ENCODE measurements at places on chromosomes 12 and 14. TPM values are rescaled to one million over a fixed set of nuclear protein-coding genes. Genes with fewer than 3 reads are reported as not detected.

DNA sequence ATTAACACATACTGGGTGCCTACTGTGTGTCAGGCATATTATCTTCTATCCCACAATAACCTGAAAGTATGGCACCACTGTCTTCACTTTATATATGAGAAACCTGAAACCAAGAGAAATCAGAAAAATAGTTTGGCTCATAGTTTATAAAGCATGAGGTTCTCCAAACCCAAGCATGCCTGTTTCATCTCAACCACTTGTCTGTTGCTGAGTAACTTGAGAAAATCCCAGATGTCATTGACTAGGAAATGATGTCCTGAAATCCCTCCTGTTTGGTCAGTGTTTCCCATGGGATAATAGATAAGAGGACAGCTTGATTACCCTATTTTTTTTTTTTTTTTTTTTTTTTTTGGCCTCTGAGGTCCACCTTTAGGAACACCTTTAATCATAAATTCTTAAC is 2.6 kb upstream of the IFNG-AS1 start:
- DNase-seq = no peak

- DNase-seq = no peak
These were observed 43.2 kb downstream of the GALNT4 start for GRCh38 chr12:89481213-89481914.

Gene SLC6A12
- total RNA-seq = not detected

Gene KRT79
- total RNA-seq = not detected

Gene AJUBA
- total RNA-seq = 0.74 TPM

Gene SLCO1B1
- total RNA-seq = not detected

Gene AQP2
- not detected for total RNA-seq

DNA sequence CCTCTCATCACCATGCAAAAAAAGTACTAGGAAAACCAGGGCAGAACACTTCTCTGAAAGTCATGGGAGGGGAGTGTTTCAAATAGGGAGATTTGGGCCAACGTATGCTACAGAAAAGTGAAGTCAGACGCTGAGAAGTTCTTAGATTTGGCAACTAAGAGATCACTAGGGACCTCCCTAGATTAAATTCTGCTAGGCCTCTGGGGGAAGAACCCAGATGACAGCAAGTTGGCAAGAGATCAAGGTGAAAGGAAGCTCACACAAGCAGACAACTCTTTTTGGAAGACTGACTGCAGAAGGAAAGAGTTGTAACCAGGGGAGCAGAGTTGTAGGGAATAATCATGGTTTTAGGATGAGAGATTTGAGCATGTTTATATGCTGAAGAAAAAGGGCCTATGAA is 20.7 kb downstream of the IQSEC3 start:
- no peak for DNase-seq

GRCh38 chr14:94653321-94653720 is 41.1 kb downstream of the SERPINA3 start:
- DNase-seq = no peak

DNA sequence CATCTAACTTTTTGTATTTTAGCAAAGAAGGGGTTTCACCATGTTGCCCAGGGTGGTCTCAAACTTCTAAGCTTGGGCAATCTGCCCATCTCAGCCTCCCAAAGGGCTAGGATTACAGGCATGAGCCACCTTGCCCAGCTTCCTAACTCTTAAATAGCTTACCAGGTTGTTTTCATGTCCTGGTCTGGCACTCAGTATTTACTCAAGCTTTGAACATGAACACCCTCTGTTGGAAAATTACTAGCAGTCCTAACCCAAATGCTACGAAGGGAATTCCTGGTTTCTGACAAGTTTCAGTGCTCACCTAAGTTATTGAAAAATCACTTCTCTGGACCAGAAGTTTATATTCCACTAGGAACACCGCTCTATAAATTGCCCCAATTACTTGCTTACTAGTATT is 32.5 kb upstream of the GCH1 start:
- no peak for DNase-seq

Gene FOXN4
- not detected for total RNA-seq

Gene TCL1B
- total RNA-seq = not detected
